ENCODE measurements at places on chromosomes 3 and 15.

GRCh38 chr3:16428612-16429011 lies 84.9 kb downstream of the RFTN1 start:
- DNase-seq = no peak

GRCh38 chr3:47128137-47128536 lies 35.8 kb downstream of the SETD2 start:
- no peak for DNase-seq

GRCh38 chr3:46062679-46063078 lies 35.4 kb upstream of the XCR1 start:
- DNase-seq = no peak

- DNase-seq = no peak
These were observed 280.7 kb downstream of the MFSD1 start for GRCh38 chr3:159082519-159082918.

DNA sequence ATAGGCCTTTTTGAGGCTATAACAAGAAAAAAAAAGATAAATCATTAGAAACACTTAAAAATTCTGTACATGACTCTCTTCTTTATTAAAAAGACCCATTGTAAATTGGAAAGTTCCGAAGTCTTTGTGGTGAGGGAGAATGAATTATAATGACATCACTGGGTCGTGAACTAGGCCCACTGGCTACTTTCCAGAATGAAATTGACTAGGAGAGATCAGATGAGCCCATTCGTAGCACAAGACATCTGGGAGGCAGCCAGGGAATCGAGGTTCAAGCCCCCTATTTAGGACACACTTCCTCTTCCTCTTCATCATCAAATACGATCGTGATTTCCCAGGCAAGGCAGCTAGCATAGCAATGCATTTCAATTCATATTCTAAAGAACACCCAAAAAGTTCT lies 889.8 kb upstream of the NR2F2 start:
- DNase-seq = no peak

DNA sequence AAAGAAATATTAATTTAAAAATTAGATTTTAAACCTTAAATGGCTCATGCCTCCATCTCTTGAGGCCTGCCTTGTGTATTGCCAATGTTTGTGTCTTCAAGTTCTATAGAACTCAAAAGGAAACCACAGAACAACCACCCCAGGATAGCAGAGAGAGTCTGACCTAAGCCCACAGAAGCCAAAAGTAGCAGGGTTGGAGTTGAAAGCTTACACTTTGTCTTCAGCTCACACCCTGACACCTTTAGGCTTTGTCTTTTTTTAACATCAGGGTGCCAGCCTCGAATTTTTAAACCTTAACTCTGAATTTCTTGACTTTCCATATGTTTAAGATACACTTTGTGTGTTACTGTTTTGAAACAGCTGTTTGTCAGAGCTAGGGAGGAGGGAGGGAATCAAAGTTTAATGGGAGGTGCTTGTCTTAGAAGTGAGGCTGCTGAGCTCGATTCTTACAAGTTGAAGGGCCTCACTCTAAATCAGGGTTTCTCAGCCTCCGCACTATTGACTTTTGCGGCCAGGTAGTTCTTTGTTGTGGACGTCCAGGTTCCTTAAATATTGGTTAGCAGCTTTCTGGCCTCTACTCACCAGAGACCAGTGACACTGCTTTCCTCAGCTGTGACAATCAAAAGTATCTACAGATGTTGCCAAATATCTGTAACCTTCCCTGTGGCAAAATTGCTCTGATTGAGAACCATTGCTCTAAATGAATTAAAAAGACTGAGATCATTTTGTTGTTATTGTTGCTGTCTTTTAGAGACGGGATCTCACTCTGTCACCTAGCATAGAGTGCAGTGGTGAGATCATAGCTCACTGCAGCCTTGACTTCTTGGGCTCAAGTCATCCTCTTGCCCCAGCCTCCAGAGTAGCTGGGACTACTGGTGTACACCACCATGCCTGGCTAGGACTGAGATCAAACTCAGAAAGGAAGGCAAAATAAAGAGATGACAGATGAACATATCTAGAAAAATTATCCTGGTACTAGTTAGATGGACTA lies 139.2 kb upstream of the EOMES start:
- peak; percentile 11 for DNase-seq

DNA sequence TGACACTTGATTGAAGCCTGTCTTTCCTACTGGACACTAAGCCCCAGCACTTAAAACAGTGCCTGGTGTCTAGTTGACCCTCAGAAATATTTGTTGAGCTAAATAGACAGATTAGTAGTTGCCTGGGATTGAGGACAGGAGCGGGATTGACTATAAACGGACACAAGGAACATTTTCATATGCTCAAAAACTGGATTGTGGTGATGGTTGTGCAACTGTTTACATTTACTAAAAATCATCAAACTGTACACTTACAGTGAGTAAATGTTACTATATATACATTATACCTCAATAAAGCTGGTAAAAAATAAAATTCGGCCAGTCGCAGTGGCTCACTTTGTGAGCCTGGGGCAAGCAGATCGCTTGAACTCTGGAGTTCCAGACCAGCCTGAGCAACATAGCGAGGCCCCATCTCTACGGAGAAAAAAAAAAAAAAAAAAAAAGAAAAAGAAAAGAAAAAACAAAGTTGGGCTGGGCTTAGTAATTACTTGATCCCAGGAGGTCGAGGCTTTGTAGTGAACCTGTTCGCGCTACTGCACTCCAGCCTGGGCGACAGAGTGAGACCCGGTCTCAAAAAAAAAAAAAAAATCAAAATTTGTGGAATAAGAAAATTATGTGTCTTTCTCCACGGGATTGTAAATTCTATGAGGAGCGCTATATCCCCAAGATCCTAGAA lies 632 bp upstream of the IDH3A start:
- DNase-seq = no peak

DNA sequence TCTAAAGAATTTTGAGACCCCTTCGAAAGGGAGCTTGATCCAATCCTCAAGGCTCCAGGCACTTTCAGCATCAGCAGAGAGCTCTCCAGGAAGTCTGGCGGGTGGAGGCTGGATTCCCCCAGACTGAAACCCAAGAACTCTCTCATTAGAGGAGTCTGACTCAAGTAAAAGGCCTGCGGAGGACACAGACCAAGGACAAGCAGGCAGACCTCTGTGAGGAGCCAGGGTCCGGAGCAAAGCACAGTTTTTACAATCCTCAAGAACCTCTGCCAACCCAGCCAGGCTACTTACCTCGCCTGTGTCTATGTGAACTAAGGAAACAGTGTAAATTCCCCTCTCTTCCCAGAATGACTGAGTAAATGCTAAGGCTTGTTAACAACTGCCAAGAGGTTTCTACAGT lies 86.2 kb downstream of the FBN1 start:
- no peak for DNase-seq

GRCh38 chr15:63902671-63903035 lies 68.9 kb upstream of the HERC1 start:
- DNase-seq = no peak

GRCh38 chr3:16788440-16789056 lies 96.2 kb upstream of the PLCL2 start:
- no peak for DNase-seq

- DNase-seq = no peak
These were observed 226.0 kb downstream of the SNRPN start for GRCh38 chr15:25180606-25181292.

DNA sequence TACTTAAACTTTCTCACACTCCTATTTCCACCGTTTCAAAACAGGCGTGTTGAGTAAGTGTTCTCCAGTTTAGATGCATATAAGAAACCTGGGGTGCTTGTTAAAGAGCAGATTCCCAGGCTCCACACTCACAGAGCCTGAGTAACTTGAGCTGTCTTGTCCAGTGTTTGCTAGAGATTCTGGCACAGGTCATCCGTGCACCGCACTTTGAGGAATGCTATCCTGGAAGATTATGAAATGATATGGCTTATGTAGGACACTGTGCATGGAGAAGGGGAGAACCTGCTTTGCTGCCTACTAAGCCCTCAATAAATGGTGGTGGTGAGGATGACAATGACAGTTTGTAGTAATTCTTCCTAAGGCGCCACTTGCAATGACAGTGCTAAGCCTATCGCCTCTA lies 273.7 kb downstream of the PDZRN3 start:
- DNase-seq = no peak

DNA sequence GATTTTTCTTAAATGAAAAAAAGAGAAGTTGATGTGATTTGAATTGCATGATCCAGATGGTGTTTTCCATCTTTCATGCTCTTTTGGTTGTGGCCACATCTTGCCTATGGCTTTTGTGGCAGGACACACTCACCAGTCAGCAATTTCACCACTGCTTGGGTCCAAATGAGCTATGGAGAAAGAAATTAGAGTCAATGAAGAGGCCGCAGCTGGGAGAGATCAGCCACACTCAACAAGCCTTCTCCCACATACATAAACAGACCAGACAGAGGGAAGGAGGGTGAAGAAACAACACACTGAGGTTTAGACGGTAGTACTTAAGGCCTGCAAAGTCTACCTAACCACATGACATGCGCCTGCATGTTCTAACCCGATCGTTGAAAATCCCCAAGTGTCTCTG lies 110.7 kb upstream of the CDIN1 start:
- no peak for DNase-seq

DNA sequence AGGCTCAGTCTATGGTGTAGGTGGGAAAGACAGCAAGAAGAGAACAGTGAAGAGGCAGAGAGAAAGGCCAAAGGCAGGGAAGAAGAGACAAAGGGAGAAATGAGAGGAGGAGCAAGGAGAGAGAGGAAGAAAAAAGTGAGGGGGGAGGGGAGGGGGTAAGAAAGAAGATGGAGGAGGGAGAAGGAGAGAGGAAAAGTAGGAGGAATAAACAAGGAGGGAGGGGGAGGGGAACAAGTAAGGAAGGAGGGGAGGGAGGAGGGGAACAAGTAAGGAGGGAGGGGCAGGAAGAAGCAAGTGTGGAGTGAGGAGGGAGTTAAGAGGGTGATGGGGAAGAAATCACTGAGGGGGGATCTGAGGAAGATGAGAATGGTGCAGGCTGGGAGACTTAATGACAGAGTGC lies 45.5 kb upstream of the FGD5 start:
- DNase-seq = no peak

DNA sequence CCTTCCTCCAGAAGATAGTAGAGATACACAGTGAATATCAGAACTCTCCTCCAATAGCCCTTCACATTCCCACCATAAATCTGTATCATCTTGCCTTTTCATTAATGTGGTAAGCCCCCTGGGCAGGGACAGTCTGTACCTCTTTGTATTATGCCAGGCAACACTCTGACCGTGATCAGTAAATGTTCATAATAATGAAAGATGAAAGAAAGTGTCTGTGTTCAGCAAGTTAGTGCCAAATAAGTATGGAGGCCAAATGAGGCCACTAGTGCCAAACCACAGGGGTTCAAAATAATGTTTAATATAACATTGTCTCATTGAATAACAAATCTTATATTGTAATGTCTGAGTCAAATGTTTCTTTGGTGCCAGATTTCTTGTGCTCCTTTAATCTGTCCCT lies 104.3 kb downstream of the CMSS1 start:
- no peak for DNase-seq

DNA sequence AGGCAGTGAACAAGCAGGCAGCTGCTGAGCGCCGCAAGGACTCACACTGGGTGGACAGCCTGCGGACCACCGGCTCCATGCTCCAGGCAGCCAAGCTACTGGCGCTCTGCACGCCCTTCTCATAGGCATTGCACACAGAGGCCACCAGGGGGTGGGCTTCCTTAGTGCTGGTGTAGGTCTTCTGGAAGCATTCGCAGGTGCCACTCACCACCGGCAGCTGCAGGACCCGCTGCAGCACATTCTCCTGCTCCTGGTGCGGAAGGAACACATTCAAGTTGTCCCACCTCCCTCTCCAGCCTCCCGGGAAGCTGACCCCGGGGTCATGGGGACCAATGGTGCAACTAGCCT lies 6.0 kb downstream of the PLIN1 start:
- DNase-seq = no peak

DNA sequence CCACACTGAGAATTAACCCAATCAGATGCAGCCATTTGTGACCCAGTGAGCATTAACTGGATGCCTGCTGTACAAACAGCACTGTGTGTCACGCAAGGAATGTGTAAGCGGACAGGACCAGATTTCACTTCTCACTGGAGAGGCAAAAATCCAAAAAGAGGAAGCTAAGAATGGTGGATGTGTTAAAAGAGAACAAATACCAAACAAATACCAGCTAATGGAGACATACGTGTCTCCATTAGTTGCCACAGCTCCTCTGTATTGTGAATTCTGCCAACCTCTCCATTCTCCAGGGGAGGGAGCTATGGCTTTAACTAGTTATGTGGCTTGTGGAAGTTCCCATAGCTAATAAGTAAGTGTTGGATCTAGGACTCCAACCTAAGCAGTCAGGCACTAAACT lies 2.6 kb downstream of the LTF start:
- no peak for DNase-seq

DNA sequence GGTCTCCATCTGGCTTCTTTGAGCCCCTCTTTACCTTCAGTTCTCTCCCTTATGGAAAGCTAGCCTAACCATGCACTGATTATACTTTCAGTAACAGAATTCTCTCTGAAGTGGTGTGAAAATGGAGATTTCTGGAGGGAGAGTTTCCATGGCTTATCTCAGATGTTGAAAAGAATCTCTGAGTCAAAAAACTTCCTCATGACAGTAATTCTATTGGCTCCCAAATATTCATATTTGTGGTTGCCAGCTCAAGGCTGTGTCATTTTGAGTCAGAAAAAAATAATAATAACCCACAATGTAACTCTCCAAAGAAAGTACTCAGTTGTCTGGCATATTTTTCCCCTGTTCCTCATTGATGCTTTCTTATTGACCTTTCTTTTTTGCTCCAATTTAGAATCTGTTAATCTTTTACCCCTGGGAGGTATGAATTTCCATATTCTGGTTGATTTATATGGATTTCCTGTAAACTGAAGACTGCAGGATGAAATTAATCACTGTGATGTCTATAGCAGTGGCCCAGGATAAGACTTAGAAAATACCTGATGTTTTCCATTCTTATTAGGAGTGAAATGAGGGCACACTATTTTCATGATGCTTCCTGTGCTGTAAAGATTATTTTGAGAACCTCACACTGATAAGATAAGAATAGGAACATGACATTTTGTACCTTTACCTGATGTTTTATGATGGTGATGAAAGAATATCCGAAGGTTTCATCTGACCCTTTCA lies 149.5 kb upstream of the EPHA3 start:
- no peak for DNase-seq

- DNase-seq = no peak
These were observed 397.1 kb downstream of the TIGIT start for GRCh38 chr3:114690911-114691310.

- peak; percentile 64 for DNase-seq
These were observed 20.4 kb downstream of the FAH start for GRCh38 chr15:80173022-80173759.

DNA sequence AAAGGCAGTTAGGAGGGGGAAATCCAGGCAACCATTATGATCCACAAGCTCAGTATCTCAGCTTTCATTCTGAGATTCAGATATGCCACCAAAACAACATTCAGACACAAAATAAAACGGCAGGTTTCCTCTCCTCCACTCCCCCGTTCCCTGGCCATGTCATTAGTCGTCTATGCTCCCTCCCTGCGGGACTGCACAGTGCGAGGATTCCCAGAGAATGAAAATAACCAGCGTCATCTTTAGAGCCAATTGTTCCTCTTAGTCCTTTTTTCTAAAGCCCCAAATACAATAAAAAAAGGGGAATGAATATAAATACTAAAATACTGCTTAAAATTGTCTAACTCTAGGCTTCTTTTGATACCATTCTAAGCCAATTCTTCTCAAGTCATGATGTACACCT lies 7.8 kb upstream of the SLCO3A1 start:
- DNase-seq = no peak

Data from T-cell (primary cell).